ENCODE measurements at places on chromosomes 3 and 15.
A peak's percentile ranks its signal among the peaks of the same experiment; 100 is the strongest.

- DNase-seq = no peak
Measured at GRCh38 chr3:24305795-24306467, 188.7 kb downstream of the THRB start.

DNA sequence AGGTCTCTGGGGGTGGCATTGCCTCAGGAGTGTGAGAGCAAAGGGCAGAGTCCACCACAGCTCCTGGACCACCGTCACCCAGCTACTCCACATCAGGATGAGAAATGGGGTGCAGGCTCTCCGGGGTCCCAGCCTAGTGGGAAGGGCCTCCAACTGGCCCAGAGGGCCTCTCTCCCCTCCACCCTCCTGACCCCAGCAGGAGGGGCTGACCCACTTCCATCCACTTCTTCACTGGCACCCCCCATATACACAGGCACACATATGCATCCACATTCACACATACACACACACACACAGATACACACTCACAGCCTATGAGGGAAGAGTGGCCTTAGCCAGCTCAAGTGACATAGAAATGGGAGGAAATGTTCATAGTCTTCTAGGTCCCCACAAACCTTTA lies 286.0 kb downstream of the OCA2 start:
- no peak for DNase-seq

GRCh38 chr3:24494618-24495325 lies at the start of gene THRB:
TSS of gene THRB (minus strand) at chr3:24494850.
- peak; percentile 22 for DNase-seq

GRCh38 chr3:3772920-3773319 lies 26.3 kb upstream of the LRRN1 start:
- DNase-seq = no peak

GRCh38 chr3:193863657-193864357 lies 270.8 kb downstream of the OPA1 start:
- DNase-seq = no peak

- no peak for DNase-seq
Measured at GRCh38 chr3:48407542-48408099, 22.3 kb downstream of the PLXNB1 start.

DNA sequence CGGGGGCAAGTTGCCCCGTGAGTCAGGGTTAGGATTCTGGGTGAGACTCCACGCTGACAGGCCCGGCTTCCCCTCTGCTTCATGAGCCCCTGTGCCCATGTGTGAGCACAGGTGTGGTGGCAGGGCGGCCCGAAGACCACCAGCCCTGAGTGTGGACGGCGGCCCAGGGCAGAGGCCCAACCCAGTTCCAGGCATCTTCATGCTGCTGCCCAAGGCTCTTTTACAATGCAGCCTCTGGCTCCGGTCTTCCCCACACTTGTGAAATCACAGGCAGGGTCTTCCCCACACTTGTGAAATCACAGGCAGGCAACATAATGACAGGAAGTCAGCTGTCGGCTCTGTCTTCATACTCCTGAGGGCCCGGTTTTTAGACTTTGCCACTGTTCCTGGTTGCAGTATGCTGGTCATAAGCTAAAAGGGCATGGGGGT lies 78.8 kb downstream of the AAGAB start:
- no peak for DNase-seq

DNA sequence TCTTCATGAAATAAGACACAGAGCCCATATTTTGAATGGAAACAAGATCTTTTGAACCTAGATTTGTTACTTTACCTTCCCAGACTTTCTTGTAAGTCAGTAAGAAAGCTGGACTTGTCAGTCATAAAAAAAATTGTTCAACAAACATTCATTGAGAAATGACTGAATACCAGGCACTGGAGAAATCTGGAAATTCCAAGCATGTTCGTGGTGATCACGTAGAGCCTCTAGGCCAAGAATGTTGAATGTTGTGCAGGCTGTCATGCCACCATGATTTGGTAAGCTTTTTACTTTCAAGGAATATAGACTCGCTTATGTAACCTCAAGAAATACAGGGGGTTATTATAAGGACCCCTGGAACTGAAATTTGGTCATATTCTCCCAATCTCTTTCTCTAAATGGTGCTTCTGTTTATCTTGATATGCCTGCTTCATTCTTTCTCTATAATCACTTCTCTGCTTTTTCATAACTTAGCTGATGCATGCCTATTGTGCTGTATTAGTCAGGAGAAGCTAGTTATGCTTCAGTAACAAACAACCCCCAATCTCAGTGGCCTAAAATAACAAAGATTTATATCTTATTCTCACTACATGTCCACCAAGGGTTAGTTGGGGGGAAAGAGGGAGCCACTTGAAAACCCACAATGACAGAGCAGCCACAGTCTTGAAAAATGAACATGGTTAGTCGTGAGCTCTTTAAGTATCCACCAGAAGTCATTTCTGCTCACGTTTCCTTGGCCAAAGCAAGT lies 3.4 kb upstream of the TPM1 start:
- DNase-seq = no peak

DNA sequence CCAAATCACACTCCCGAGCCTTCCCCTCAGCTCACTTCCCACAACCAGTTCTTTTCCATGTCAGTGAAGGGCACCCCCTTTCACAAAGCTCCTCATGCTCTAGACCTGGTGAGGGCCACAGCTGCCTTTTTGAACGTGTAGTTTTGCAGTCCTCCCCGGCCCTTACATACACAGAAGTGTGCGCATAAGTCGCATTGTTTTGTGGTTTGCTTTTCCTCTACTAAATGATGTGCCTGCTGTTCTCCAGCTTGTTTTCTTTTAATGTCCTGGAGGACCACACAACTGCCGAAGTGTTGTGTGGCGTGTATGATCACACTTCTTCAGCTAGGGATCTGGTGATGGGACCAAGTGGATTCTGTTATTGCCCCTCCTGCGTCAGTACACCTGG lies 7.6 kb downstream of the C15orf39 start:
- DNase-seq = no peak

DNA sequence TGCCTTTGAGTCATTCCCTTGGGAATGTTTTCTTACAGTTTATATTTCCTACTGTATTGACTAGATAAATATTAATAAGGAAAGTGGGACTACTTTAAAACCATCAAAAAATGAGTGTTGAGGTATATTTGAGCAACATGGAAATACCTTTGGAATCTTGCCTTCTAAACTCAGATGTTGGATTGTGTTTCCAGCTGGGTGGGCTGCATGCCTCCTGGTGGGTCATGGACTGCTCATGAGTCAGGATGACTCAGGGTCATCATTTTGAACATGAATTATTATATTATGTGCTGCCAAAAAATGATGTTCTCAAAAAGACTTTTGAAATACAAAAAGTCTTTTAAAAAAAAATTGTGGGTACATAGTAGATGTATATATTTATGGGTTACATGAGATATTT lies 41.1 kb upstream of the APH1B start:
- no peak for DNase-seq

- DNase-seq = no peak
Measured at GRCh38 chr15:48536681-48537091, 108.8 kb downstream of the FBN1 start.

DNA sequence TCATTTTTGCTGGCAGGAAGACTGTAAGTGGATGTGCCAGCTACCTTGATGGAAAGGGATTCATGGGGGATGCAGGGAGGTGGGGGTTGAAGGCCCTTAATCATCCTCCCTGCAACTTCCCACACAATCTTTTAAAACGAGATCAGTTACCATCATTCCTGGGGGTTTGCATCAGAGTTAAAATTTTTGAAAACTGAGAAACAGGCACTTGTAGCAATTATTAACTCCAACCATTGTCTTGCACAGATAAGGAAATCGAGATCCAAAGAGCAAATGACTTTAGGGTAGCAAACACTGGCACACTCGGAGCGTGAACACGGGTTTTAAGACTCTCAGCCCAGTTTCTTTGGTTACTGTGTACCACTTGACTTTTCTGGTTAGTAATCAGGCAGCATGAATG lies 41.9 kb downstream of the GPD1L start:
- no peak for DNase-seq

GRCh38 chr3:15217841-15218267 lies 11.8 kb downstream of the CAPN7 start:
- DNase-seq = no peak

GRCh38 chr15:69807721-69808120 lies 290.0 kb downstream of the TLE3 start:
- no peak for DNase-seq

- DNase-seq = no peak
Measured at GRCh38 chr3:58013973-58014649, 5.9 kb downstream of the FLNB start.

DNA sequence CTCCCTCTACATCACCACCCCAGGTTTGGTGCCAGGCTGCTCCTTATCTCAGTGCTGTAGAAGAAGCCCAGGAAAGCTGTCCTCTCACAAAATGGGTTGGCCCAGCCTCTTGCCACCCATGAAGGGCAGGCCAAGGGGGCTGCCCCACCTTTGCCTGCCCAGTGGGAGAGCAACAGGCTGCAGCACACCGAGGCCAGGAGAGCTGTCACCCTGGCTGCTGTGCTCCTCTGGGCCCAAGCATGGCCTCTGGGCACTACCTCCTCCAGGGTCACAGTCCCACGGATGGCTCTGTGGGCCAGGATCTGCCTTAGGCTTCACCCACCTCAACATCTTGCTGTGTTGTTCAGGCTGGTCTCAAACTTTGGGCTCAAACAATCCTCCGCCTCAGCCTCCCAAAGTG lies 6.4 kb upstream of the STAB1 start:
- no peak for DNase-seq

- no peak for DNase-seq
Measured at GRCh38 chr15:80090879-80091503, 31.5 kb downstream of the ZFAND6 start.

GRCh38 chr3:129655291-129655700 lies 48.8 kb upstream of the PLXND1 start:
- DNase-seq = no peak

- no peak for DNase-seq
Measured at GRCh38 chr15:44099671-44100070, 95.4 kb downstream of the FRMD5 start.

GRCh38 chr3:182349951-182350517 lies 443.3 kb upstream of the ATP11B start:
- DNase-seq = no peak

DNA sequence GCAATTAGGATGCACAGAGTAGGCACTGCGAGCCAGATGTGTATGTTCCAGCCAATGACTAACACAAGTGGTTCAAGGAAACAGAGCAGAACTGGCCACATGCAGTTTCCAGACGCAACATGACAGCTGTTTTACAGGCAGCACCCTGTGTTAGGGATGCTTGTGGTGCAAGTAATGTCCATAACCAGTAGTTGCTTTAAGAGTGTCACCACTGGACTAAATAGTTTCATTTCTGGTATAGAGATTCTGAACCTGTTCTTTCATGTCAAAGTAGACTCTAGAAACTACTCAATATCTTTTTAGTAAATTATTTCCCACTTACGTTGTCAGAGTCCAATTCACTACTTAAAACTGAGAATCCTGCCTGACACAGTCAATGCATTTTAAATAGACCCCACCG lies 14.5 kb upstream of the LPP start:
- DNase-seq = no peak

DNA sequence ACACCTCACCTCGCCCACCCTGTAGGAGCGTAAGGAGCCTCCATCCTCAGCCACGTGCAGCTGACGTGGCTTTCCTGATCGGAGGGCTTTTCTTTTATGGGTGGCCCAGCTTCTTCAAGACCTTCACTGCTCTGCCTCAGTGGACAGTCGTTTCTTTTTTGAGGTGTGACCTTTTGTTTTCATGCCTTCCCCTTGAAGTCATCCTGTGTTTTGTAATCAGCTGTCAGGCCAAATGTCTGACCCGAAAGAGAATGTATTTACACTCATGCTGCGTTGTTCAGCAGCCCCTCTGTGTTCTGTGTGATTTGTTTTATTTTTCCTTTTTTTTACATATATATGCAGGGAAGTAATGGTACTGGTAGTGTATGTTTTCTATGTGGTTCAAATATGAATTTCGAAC lies 41.8 kb downstream of the CCK start:
- DNase-seq = no peak

- no peak for DNase-seq
Measured at GRCh38 chr15:96720656-96721055, 390.2 kb downstream of the NR2F2 start.

DNA sequence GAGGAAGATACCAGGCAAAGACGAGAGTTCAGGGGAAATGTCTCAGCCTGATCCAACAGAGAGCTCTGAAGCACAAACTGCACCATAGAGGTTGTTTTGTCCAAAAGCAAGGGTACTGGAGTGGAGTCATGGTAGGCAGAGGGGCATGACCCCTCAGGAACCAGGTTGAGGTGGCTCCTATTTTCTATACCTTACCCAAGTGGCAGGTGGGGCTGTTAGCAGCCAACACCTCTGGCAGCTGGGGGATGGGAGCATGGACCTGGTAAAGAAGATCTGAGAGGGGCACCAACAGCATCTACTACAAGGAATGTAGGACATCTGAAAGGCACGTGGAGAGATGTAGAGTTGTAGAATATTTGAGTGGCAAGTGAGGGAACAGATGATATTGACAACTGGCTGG lies 85.2 kb downstream of the GAP43 start:
- no peak for DNase-seq

GRCh38 chr15:100254285-100254684 lies 87.5 kb downstream of the ADAMTS17 start:
- no peak for DNase-seq

DNA sequence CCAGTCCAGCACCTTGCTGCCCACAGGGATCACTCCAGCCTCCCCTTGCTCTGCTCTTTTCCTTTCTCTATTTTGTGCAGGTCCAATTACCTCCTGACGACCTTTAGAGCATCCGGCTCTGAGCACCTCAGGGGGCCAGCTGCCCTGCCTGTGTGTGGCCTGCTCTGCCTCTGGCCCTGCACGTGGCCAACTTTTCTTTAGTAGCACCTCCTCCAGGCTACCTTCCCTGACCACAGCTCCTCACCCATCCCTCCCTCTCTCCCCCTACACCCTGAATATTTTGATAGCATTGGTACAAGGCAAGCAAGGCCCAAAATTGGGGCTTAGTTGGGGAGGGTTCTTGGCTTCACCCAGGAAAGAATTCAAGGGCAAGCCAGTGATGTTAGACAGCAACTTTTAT lies 66.9 kb upstream of the PRR20G start:
- no peak for DNase-seq

DNA sequence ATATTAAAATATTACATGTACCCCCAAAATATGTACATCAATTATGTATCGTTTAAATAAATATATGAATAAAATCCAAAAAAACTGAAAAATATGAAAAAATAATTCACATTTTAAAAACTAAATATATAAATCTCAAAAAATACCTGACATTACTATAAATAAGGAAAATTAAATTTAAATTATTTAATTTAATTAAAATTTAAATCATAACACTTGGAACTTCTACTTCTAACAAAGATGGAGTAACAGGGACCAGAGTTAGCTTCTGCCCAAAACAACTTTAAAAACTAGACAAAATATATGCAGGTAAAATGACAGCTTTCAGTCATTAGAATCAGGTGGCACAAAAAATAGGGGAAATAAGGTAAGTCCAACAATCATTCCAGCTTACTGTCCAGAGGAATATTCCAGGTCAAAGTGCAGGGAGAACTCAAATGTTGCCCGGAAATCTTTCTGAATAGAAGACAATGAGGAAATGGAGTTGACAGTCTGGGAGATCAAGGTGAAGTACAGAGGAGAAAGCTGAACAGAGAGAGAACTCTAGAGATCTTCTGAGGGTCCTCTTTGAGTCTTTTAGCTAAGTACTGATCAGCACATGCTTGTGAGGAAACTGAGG lies 207.7 kb upstream of the ATP11B start:
- no peak for DNase-seq

DNA sequence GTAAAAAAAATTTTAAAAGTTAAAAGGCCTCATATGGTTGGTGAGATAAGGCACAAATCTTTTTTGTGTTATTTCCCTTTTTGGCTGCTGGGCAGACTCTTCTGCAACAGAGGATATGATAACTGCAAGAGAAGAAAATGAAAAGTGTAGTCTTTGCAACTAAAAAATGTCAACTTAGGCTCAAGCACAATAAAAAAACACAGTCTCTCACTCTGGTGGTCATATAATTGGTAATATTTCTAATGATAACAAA lies 15.4 kb downstream of the COMMD2 start:
- no peak for DNase-seq
